Stimulated activated CD8-positive, alpha-beta memory T cell treated with anti-CD3 and anti-CD28 coated beads, Interleukin-4, amount 100 ng/mL, for 1 hour (primary cell): ENCODE measurements at places on chromosomes 2 and 18.

DNA sequence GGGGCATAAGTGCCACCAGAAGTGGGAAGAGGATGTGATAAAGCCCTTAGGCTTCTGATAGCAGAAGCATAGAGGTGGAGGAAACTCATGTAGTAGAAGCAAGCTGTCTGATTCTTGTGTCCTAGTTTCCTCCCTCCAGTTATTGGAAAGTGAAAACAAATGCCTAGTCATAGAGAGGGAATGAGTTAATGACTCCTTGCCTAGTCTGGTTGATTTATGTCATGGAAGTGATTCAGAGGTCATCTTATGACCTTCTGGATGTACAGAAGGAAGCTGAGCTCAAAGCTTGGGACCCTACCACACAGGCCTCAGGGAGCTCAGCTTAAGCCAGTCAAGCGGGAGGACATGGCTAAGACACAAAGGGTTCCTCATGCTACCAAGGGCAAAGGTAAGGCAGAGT, 232.2 kb downstream of the THSD7B start:
- no peak for DNase-seq

DNA sequence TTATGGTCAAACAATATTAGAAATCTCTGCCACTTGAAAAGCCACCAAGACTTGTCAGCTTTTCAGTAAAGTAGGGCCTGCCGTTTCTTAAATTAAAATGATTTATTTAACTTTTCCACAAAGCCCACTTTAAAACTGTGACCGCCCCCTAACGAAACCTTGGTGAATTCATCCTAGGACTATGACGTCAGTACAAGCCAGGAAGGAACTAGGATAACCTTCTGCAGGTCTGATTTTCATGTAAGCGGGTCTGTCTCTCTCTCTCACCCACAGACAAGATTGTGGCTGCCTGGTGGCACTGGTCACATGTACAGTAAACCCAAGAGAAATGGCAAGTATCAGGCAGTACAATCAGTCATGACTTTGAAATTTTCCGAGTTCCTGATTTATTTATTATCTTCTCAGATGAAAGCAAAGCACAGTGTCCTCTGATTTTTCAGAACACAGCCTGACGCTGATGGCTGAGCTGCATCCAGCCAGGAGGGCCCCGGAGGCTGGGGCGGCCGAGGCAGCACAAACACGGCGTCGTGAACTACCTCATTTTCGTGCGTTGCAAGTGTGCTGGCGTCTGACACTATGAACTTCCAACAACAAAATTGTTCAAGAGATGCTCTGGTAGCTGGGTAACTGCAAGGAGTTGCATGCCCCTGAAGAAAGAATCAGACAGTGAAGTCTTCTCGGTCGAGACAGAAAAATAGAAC, 18.9 kb downstream of the SALL3 start:
- no peak for DNase-seq

DNA sequence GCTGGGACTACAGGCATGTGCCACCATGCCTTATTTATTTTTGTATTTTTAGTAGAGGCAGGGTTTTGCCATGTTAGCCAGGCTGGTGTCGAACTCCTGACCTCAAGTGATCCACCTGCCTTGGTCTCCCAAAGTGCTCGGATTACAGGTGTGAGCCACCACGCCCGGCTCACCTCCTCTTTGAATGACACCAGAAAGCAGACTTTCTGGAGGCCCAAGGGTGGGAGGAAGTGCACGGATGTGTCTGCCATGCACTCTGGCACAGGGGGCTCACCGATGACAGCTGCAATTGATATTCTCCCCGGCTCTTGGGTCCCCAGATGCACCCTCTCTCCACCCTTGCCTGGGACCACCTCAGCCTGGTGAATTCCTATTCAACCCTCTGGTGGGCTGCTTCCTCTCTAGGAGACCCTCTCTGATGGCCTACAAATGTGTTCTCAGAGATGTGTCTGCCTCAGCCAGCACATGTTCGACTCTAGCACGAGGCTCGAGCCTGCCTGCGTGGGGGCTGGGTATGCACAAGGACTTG, 87.3 kb downstream of the SEPTIN10 start:
- no peak for DNase-seq

DNA sequence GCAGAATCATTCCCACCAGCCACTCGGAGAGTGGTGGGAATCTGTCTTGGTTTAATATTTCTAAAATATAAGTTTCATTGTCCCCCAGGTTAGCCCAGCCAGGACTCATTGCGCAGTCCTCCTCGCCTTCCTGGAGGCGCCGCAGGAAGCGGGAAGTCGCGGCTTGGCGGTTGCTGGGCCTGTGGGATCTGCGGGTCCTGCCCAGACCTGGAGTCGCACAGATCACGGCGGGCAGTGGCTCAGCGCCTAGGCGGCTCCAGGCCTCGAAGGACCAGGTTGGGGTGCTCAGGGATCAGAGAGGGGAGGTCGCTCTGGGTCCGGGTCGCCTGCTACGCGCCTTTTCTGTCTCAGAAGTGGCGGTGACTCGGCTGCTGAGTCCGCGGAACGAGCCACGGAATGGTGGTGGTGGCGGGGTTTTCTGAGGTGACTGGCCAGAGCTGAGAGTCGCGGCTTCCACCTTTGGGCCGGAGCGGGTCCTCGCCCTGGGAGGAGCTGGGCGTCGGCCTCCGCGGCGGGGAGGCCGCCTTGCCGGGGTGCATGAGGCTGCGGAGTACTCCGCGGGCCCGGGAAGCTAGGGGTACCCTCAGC, 2.6 kb downstream of the HOXD3 start:
- no peak for DNase-seq

- DNase-seq, result no peak
Measured at GRCh38 chr2:169294001-169294675, 68.2 kb downstream of the LRP2 start.

DNA sequence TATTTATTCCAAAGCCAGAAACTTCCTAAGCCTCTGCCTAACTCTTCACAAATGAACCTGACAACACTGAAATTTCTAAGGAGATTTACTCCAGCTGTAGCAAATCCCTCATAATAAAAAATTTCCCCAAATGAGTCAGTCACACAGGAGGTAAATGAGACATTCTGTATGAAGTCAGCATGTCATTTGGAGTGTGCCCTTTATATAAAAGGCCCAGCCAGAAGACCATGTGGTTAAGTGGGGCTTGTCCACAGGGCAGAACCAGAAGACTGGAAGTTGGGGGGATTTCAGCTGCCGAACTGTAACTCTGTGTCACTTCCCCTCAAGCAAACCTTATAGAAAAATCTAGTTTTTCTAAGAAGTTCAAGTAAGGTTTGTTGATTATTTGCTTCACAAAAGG, 30.2 kb downstream of the NRP2 start:
- no peak for DNase-seq

GRCh38 chr2:28930205-28930604, 35.7 kb downstream of the WDR43 start:
- DNase-seq, result no peak

GRCh38 chr18:36348971-36349417, 51.5 kb downstream of the FHOD3 start:
- no peak for DNase-seq

DNA sequence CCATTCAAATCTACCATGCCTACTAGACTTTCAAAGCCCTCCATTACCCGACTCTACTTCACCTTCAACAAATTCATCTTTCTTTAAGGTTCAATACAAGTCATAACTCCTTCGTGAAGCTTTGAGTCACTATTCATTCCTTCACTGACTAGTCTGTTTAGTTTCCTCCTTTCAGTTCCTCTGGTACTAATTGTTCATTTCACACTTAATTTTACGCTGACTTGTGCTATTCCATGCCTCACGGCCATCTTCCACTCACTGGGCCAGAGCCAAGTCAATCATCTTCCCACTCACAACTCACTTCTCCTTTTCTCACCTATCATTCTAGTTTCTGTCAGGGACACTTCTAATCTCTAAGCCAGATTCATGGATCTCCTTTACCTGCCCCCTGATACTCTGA, 136.2 kb downstream of the MTX2 start:
- no peak for DNase-seq

- no peak for DNase-seq
Measured at GRCh38 chr2:223386189-223386588, 216.0 kb downstream of the SCG2 start.

DNA sequence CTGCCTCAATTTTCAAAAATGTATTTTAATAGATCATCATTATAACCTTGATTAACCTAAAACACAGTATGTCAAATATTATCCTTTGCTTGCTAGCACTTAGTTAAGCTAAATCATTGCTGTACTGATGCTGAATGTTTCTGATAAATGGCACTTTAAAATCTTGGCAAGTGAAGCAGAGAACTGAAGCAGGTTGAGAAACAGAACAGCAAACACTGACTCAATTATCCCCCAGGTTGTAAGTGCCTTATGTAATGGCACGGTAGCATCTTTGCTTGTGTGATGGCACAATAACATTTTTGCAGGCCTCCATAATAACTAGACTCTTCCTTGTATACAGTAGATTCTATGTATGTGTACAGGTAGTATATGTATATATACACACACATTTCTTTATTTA, 33.8 kb downstream of the ARHGAP15 start:
- no peak for DNase-seq

GRCh38 chr2:199668645-199669044, 182.3 kb downstream of the FTCDNL1 start:
- no peak for DNase-seq

- no peak for DNase-seq
Measured at GRCh38 chr2:31334311-31335026, 80.1 kb downstream of the XDH start.

- DNase-seq, result no peak
Measured at GRCh38 chr2:127175751-127176354, 44.2 kb downstream of the CYP27C1 start.

DNA sequence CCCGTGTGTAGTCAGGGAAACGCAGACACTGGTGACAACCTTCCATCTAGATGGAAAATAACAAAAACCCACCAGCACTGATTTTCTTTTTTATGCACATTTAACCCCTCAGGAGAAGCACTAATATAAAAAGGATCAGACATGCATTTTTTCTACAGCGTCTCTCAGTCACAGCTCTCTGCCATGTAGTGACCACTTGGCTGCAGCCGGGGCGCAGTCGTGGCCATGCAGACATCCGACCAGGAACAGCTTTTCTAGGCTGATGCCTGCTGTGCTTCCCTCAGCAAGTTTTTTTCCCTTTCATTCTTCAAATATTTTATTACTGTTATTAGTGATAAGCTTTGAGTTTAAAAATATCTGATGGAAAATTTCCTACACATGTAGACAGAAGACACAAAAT, 63.3 kb downstream of the MERTK start:
- DNase-seq, result no peak

DNA sequence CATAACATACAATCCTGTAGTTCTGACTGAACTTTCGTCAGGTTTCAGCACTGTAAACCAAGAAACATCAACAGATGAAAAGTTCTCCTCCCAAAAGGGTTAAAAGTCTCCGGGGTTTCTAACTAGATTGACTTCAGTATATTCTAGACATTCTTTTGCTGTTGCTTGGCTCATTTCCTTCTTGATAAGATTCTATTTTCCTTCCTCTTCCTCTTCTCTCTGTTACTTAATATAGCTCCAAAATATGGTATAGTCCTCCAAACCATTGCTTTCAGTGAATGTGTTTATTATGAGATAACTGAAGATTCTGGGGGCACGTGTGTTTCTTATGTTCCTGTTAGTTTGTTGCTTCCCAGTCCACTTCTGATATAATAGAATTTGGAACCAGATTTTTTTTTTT, 46.4 kb upstream of the MAP4K3 start:
- DNase-seq, result no peak

- no peak for DNase-seq
Measured at GRCh38 chr2:47145466-47145865, 9.6 kb downstream of the STPG4 start.
